ENCODE measurements at places on chromosomes 6 and 20.

- no peak for DNase-seq
Observed at GRCh38 chr6:56984361-56984760, 29.5 kb downstream of the BEND6 start.

DNA sequence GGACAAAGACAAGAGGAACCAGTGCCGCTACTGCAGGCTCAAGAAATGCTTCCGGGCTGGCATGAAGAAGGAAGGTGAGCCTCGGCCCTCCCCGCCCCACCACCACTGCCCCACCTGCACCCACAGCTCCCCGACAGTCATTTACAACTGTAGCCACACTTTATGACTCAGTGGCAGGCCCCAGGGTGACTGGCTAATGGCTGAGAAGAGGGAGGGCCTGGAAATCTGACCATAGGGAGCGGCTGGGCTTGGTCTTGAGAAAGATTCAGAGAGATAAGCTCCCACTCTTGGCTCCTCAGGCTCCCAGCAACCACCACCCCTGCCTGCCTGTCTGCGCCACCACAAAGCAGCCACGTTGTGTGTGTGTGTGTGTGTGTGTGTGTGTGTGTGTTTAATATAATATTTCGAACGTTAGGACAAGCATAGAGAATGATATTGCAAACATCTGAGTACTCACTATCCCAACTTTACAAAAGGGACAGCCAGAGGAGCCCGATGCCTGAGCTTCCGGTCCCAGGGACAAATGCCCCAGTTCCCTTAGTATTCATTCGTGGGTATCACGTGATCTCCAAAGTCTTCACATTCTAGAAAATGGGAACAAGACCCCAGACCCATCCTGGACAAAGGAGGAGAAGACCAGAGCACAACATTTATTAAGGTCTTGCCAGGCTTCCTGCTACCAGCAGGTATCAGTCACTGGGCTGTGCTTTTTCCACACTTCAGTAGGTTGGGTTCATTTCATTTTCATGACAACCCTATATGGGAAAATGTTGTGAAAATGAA is 52.1 kb downstream of the HNF4A start:
- DNase-seq: no peak

- no peak for DNase-seq
Observed at GRCh38 chr6:53236241-53236640, 87.6 kb upstream of the GCM1 start.

GRCh38 chr6:99013145-99013544 is 65.4 kb upstream of the FBXL4 start:
- DNase-seq: no peak

DNA sequence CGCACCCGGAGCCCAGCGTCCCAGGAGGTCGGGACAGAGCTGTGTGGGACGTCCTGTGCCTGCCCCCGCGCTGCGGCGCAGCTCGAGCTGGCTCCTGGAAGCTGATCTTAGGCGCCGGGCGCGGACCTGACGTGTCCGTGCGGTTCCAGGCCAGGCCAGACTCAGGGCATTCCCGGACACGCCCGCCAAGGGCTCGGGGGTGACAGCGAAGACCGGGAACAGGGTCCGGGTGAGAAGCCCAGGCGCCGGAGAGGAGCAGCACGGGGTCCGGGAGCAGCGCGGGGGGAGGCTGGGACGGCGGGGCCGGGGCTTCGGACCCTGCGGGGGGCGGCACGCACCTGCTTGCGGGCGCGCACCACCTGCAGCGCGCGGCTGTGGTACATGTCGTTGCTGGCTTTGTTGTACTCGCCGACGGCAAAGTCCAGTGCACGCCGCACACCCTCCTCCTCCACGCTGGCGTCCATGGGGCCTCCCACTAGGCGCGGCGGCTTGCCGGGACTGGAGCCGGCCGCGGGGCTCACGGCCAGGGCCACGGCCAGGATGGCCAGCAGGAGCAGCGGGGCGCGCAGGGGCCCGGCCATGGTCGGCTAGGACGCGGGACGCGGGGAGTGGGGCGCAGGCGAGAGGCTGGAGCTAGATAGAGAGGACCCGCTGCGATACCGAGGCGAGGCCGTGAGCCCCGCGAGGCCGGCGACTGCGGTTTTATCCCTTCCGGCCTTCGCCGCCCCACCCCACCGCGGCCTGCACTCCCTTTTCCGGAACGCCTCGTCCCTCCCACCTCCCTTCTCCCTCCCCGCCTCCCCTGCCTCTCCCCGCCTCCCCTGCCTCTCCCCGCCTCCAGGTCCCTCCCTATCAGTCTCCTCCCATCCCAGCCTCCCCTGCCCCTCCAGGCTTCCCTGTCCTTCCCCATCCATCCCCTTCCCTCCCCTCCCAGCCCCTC is at the start of gene CST3:
CST3 (minus strand) TSS at position 674 of the 940 bp plus-strand sequence; CDS start at position 581, 93 bp downstream.
- DNase-seq: no peak

DNA sequence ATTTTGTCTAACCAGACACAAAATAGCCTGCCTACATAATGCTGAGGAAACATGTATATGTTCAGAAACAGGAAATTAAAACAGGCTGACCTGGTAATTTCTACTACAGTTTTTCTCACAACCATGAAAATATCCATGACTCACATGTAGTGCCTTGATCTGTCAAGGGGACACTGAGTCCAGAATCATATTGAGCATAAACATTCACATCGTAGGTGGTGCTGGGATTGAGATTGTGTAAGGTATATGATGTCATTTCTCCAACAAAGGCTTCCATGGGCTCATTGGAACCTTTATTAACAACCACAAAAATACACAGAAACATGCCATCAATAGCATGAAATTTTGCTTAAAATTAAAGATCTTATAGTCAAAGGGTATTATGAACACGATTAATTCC is 80.9 kb downstream of the COL12A1 start:
- DNase-seq: no peak

DNA sequence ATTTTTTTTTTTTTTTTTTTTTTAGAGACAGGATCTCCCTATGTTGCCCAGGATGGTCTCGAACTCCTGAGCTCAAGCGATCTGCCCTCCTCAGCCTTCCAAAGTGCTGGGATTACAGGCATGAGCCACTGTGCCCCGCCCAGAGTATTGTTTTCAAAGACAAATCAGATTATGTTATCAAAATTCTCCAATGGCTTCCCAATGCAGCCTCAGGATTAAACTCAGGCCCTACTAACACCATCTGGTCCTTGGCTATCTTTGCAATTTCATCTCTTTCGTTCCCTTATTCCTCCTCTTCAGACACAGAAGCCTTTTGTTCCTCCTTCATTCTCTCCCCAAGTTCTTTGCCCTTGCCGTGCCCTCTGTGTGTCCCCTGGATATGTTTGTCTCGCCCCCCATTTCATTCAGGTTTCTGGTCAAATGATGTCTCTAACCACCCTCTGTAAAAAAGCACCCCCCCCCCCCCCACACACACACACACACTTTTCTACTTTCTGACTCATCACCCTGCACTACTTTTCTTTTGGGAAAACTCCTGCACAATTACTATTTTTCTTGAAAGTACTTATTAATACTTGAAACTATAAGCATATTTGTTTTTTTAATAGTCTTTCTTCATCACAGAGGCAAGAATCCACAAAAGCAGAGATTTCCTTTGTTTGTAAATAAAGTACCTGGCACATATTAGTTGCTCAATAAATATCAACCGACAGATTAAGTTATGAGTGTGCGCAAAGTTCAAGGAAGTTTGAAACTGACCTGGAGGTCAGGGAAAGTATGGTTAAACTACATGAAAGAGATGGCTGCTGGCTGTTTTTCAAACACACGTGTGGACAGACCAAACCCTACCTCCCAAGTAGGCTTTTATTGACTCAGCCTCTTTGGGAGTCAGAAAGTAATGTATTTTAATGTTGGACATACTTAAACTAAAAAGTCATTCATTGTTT is 16.7 kb downstream of the BTN1A1 start:
- no peak for DNase-seq

GRCh38 chr6:124441450-124441849 is 520.8 kb upstream of the RNF217 start:
- no peak for DNase-seq

- no peak for DNase-seq
Observed at GRCh38 chr20:62548471-62548870, 72.7 kb upstream of the GATA5 start.

- DNase-seq: no peak
Observed at GRCh38 chr6:40819182-40819834, 219.7 kb downstream of the UNC5CL start.

DNA sequence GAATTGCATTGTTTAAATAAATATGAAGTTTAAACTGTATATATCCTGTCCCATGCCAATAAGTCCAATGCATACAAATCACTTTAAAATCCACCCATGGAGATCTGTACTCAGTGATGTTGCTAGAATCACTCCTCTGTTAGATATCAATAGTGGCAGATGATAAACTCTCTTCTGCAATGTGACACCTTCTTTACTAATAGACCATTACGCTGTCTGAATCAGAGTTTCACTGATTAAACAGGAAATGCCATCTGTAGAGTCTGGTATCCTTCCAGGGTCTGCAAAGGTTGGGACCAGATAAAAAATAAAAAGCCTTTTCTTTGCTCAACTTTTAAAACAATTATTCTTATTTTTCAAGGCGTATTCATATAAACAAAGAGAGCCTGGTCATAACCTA is 134.5 kb downstream of the EDN3 start:
- no peak for DNase-seq
